A549 treated with CpdA at 1 μM for 4 hours (cell line): ENCODE measurements at places on chromosomes 5 and 9. TPM values are rescaled to one million over a fixed set of nuclear protein-coding genes. Genes with fewer than 3 reads are reported as not detected.

APBA1 gene
- total RNA-seq, result 0.10 to 0.43 TPM (median 0.33 TPM) in 5 replicates

GABRA6 gene
- total RNA-seq, result not detected in 5 replicates

MEIKIN gene
- not detected in 5 replicates for total RNA-seq

PCDHGA3 gene
- total RNA-seq, result 0.05 to 0.09 TPM in 2 of 5 replicates, not detected in the others
